ENCODE measurements at places on chromosomes 11 and 22.

DNA sequence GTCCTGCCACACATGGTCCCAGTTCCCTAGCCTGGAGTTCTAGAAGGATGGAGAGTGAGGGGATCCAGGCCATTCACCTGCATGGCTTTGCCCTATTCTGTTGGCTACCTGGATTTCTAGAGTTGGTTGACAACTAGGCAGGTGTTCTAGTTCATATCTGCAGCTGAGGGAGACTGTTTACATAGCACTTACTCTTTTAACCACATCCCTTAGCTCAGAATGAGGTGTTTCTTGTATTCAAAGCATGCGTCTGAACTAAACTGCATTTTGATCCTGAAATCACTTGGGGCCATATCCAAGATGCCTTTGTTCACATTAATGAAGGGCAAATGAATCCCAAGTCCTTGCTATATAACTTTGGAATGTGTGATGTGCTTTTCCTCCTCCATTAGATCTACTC, 60.9 kb downstream of the SYT13 start:
- no peak for DNase-seq

- no peak for DNase-seq
These were observed 2.6 kb upstream of the SHISA8 start for GRCh38 chr22:41917375-41917902.

DNA sequence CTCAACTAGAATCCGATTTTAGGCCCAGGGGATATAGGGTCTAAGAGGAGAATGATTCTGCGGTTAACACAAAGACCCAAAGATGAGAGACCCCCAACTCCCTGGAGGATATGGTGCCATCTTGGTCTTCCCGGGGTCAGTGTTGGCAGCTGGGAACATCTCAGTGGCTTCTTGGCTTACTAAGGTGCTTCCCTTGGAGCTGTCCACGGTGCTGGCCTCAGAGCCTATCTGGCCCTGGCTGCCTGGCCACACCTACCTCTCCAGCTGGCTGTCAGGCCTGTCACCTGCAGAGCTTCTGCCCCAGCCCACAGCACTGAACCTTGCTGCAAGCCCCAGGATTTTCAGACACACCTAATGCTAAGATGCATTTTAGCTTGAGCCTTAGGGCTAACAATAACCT, 70.7 kb upstream of the THY1 start:
- DNase-seq: no peak

- no peak for DNase-seq
These were observed 36.1 kb downstream of the MB start for GRCh38 chr22:35581023-35581413.

- no peak for DNase-seq
These were observed 6.5 kb downstream of the MN1 start for GRCh38 chr22:27795053-27795452.

Measured in KG1 (cell line).